Glutamatergic neuron (in vitro differentiated cells): ENCODE measurements at places on chromosomes 5 and 9. TPM values are rescaled to one million over a fixed set of nuclear protein-coding genes. Genes with fewer than 3 reads are reported as not detected.

DNA sequence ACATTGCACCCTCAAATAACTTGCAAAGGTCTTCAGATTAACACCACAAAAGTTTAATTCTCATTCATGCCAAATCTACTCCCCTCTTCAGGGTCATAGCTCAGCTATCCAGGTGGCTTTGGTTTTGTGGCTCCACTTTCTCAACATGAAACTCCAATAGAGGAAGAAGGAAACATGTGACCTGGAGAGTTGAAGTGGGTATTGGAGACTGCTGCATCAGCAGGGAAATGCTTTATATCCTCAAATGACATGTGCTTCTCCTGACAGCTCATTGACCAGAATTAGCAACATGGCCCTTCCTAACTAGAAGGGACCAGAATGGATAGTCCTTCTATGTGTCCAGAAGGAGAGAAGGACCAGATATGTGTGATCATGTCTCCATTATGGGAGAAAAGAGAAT lies 73.6 kb downstream of the TLR4 start:
- no peak for DNase-seq

DNA sequence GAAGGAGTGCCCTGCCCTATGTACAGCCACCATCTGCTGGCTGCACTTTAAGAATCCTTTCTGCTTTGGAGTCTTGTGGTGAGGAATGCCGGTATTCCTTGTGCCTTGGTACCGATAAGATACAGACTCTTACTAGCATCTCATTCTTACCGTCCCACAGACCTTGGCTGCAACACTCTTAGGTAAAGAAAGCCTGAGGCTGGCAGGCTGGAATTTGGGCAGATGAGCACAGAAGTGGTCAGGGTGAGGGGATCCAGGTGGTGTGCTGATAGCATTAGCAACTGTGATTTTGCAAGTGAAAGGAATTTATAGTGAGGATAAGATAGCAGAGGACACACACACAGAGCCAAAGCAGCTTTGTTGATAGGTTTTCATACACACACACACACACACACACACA lies 198.1 kb downstream of the ENC1 start:
- DNase-seq = peak; percentile 34

Gene CBY3
- not detected for total RNA-seq

Gene SNAPC3
- 104 TPM for total RNA-seq
